Effector CD4-positive, alpha-beta T cell (primary cell): ENCODE measurements at places on chromosomes 16 and 17.
A peak's percentile ranks its signal among the peaks of the same experiment; 100 is the strongest.

- DNase-seq, result no peak
Observed at GRCh38 chr17:15213381-15214087, 51.6 kb downstream of the PMP22 start.

GRCh38 chr17:61155590-61156237 lies 243.9 kb upstream of the TBX2 start:
- DNase-seq, result no peak

DNA sequence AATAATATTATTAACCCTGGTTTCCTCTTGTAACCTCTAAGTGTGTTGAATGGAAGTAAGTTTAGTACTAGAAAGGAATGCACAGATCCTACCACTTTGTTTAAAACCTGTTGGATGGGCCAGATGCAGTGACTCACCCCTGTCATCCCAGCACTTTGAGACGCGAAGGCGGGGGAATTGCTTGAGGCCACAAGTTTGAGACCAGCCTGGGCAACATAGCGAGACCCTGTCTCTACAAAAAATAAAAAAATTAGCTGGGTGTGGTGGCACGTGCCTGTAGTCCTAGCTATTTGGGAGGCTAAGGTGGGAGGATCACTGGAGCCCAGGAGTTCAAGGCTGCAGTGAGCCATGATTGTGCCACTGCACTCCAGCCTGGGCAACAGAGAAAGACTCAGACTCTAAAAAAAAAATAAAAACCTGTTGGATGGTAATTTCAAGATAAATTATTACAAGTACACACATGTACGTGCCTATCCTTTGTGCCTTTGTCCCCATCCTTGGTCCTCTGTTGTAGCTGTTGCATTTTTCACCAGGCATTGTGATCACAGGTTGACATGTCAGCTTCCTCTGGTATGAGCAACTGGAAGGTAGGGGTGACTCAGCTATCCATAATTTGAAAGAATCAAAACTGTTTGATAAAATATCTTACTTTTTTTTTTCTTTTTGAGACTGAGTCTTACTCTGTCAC lies 30.7 kb upstream of the METTL9 start:
- no peak for DNase-seq

GRCh38 chr17:6671431-6671830 lies 19.9 kb downstream of the C17orf100 start:
- no peak for DNase-seq

DNA sequence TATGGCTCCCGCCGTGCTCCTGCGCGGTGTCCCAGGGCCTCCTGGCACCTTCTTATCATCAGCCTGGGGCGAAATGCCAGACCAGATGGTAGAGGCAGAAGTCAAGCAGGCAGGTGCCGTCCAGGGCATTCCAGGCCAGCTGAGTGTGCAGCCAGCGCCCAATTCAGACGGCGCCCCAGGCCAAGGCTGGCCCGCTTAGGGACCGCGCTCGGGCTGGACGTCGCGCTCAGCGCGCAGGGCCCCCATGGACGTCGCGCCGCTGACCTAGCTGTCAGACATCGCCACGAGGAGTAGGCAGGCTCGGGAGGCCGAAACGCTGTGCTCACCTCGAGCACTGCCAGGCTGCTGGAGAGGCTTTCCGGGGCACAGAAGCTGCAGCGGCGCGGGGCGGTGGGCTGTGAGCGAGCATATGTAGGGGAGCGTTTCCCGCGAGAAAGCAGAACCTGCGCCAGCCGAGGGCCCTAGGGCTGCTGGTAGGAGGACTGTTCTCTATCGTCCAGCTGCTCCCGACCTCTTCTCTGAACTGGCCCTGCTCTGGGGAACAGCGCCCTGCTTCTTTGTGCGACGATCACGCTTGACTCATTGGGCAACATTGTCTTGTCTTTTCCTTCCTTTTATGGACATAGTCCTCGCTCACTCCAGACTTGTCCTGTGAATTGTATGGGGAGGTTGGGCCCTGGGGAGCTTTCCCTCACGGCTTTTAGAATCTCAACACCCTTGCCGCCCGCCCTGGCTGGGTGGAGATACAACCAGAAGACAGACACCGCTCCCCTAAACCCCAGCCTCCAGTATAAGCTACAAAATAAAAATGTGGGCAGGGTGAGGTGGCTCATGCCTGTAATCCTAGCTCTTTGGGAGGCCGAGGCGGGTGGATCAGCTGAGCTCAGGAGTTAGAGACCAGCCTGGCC lies 8.4 kb upstream of the CA4 start:
- no peak for DNase-seq

DNA sequence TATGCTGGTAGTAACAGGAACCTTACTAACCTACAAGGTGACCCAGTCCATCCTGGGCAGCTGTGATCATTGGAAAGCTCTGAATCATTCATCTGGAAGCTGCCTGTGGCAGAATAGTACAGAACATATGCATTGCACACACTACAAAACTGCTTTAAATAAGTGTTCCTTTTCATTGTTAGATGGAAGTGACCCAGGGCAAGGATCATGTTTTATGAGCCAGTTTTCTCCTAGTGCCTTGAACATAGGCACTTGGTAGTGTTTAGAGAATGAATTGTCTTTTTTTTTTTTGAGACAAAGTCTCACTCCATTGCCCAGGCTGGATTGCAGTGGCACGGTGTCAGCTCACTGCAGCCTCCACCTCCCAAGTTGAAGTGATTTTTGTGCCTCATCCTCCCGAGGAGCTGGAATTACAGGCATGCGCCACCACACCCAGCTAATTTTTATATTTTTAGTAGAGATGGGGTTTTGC lies 55.4 kb downstream of the TENT4B start:
- no peak for DNase-seq

DNA sequence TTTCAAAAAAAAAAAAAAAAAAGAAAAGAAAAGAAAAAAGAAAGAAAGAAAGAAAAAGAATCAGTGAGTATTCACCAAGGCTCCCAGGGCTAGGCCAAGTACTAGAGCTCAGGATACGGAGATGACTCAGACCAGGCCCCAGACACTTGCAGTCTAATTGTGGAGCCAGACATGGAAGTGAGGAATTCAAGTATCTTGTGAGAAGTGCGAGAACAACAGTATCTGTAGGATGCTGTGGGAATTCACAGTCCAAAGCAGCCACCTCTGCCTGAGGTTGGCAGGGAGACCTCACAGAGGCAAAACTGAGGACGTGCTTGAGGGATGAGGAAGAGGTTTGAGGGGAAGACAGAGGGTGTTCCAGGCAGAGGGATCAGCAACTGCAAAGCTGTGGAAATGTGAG lies 14.0 kb upstream of the ALDOA start:
- no peak for DNase-seq

GRCh38 chr16:732332-732731 lies 5.4 kb downstream of the HAGHL start:
- DNase-seq, result no peak

DNA sequence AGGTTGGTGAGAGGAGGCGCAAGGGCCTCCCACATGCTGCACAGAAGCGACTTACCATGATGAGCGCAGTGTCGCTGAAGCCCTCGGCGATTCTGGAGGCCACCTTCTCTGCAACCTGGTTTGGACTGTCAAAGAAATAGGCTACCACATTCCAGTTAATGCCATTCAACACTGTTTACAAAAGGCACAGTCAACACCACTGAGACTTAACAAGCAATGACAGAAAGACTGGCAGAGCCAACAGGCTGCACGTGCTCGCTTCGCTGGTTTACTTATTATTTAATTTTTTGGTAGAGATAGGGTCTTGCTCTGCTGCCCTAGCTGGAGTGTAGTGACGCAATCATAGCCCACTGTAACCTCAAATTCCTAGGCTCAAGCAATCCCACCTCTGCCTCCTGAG lies 18.2 kb downstream of the EMC8 start:
- no peak for DNase-seq

DNA sequence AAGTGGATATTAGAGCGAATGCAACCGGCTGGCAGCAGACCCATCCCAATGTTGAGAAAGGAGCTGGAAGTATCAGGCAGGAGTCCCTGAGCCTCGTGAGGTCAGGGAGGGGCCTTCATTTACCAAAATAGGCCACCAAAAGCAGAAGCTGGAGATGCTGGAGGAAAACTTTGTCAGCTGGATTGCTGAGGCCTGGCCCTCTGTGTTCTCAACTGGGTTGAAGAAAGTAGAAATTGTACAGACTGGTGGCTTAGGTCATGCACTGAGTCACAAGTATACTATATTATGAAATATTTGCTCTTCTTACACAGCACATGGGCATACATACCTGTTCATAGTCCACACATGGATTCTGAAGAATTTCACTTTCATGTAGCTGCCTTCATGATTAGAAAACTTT lies 23.2 kb upstream of the TEKT3 start:
- DNase-seq, result no peak

DNA sequence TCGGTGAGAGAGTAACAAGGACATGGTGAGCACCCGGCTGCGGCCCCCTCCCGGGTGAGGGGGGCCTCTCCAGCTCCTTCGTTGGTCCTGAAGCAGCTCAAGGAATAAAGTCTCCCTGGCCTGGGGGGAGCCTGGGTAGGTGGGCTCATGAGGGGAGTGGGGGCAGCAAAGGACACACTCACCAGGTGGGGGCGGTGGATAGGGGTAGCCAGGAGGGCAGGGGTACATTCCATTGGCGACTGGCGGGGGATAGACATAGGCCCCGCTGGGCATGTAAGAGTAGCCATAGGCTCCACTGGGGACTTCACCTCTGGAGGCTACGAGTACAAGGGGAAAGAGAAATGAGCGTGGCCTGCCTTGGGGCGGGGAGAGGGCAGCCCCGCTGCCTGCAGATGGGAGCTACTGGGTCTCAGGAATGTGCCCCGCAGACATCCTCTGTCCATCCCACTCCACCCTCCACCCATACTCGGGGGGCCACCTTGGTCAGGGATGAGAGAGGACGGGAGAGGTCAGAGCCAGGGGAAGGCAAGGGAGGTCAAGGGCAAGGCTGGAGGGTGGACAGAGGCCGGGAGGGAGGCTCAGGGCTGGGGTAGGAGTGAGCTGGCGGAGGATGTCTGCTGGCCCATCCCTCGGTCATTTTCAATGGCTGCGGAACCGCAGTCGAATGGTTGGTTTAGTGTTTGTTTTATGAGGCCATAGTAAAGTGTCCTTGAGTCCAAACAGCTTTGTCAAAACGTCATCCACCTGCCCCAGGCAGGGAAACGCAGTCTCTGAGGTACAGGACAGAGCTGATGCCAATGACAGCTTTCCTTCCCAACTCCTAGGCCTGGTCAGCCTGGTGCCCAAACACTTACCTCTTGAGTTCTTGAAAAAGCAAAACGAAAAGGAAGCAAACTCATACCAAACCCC lies 3.7 kb upstream of the UNC13D start:
- DNase-seq, result no peak

DNA sequence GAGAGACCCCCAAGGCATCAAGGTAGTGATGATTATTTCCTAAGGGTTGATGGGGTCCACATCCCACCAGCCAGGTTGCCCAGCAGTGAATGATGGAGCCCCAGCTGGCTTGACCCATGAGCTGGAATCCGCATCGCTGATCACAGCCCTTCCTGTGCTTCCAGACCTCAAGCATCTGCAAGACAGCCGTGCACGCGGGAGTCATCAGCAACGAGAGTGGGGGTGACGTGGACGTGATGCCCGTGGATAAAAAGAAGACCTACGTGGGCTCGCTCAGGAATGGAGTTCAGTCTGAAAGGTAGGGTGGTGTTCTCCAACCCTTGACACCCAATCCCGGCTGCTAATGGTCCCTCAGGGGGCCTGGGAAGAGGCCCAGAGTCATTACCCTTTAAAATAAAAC lies 69.3 kb downstream of the CRISPLD2 start:
- DNase-seq, result no peak

DNA sequence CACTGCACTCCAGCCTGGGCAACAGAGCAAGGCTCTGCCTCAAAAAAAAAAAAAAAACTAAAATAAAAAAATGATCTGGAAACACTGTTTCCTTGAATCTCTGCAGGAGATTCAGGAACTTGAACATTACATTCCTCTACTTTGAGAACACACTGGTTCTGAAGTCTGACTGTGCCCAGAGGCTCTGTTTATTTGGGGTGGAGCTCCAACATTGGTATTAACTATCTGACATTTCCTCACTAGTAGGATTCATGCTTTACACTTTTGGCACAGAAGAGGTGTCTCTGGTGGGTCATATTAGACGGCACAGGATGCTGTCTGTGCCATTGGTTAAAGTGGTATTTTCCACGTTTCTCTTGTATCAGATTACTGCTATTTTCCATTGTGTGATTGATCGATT lies 10.4 kb downstream of the SULT1A2 start:
- no peak for DNase-seq

- DNase-seq, result no peak
Observed at GRCh38 chr17:32241640-32242039, 24.0 kb upstream of the RHBDL3 start.

DNA sequence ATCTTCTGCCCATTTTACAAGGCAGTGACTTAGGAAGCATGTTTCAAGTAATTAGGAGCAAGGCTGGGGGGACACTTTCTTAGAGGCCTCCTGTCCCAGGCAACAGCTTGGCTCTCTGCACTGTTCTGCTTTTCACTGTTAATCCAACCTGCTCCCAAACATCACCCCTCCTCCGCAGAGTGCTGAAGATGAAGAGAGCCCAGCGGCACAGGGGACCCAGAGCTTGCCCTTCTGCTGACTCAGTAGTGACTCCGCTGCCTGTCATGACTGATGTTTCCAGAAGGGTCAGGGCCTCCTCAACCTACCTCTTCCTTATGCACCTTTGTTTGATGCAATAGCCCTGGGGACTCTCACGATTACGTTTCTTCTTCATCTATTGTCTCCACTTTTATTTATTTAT lies 38.9 kb upstream of the NDRG4 start:
- no peak for DNase-seq

GRCh38 chr17:8122924-8123694 lies 797 bp downstream of the HES7 start:
- DNase-seq, result peak; percentile 24

DNA sequence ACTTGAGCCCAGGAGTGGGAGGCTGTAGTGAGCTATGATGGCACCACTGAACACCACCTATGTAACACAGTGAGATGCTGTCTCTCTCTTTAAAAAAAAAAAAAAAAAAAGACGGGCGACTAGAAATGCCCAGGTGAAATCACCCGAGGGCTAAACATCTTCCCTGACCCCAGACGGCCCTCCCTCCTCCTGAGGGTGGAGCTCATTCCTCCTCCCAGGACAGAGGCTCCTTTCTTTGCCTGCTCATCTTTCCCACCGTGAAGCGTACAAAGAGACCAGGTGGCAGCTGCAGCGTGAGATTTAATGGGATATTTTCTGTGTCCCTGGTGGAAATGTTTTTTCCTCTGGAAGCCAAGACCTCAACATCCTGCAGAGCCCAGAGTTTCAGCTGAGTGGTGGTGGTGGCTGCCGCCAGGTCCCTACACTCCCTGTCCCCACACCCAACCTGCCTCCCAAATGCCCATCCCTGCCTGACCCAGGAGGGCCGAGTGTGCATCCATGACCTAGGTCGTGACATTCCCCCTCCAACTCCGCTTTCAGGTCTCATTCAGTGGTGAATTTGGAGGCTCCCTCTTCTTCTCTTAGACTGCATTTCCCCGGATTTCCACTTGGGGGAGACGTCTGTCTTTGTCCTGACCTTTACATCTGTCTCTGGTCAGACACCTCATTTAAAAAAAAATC lies 14.4 kb upstream of the GPRC5B start:
- no peak for DNase-seq

GRCh38 chr17:48993305-48993704 lies 3.9 kb upstream of the IGF2BP1 start:
- no peak for DNase-seq

GRCh38 chr16:4747906-4748681 lies 13.8 kb downstream of the DNAAF8 start:
- DNase-seq, result no peak

- DNase-seq, result no peak
Observed at GRCh38 chr17:13601322-13601775, 380 bp downstream of the HS3ST3A1 start.

GRCh38 chr16:4414187-4414917 lies 2.0 kb downstream of the CORO7 start:
- peak; percentile 79 for DNase-seq

- no peak for DNase-seq
Observed at GRCh38 chr16:89010210-89010925, 33.4 kb upstream of the CBFA2T3 start.
